ENCODE measurements at places on chromosomes 2 and 18.

DNA sequence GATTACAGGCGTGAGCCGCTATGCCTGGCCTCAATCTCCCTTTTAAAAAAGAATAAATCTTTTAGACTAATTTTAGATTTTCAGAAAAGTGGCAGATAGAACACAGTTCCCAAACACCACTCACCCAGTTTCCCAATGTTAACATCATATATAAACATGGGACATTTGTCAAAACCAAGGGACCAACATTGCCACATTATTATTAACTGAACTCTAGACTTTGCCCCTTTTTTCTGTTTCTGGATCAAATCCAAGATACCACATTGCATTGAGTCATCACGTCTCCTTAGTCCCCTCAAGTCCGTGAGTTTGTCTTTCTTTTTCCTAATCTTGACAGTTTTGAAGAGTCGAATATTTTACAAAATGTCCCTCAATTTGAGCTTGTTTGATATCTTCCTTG lies 2.4 kb downstream of the C2orf42 start:
- no peak for DNase-seq

DNA sequence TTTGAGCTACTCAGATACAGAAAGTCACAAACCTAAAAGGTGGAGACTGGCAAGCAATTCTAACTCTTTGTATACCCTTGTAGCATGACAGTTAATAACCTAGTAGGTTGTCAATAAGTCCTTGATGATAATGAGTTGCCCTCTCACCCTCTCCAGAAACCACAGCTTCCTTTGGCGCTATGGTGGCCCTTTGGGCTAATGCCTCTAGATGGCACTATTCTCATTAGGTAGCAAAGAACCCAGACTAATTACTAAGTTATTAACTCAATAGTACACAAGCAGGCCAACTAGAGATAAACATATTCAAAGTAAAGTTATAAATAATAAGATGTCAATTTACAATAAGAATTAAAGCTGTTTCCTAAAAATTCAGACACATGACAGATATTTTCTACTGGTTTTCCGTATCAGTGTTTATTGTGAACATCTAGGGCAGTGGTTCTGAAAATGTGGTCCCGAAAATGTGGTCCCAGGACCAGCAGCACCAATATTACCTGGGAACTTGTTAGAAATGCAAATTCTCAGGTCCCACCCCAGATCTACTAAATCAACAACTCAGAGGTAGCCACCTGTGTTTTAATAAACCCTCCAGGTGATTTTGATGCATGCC lies 41.1 kb downstream of the LDAH start:
- DNase-seq = peak; percentile 7

- no peak for DNase-seq
Observed at GRCh38 chr18:29104671-29105070, 927.7 kb upstream of the CDH2 start.

DNA sequence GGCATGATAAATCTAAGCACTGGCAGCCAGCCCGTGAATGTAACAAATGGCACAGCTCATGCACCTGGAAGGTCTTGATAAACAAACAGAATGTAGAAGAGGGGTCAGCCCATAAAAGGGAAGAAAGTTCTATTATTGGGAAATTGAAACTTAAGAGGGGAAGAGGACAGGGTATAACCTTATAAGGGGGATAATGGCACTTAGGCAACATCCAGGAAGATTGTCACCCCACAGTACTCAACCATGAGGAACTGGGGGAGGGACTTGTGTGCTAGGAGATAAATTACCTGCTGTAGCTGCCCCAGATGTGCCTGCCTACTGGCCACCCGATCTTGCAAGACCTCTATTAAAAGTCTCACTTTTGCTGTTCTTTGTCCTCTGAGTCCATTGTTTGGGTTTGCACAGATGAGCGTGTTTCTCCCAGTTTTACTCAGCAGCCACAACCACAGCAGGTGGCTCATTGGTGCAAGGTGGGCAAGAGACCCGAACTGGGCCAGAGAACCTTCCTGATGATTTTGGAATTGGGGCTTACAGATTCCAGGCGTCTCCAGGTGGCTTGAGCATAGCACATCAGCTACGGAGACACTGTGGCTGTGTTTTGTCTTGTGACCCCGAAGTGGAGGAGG lies 79.0 kb upstream of the TAF1B start:
- DNase-seq = no peak

- peak; percentile 12 for DNase-seq
Observed at GRCh38 chr2:225889452-225889851, 489.9 kb downstream of the NYAP2 start.

- DNase-seq = no peak
Observed at GRCh38 chr2:105518897-105519296, 120.0 kb upstream of the FHL2 start.

DNA sequence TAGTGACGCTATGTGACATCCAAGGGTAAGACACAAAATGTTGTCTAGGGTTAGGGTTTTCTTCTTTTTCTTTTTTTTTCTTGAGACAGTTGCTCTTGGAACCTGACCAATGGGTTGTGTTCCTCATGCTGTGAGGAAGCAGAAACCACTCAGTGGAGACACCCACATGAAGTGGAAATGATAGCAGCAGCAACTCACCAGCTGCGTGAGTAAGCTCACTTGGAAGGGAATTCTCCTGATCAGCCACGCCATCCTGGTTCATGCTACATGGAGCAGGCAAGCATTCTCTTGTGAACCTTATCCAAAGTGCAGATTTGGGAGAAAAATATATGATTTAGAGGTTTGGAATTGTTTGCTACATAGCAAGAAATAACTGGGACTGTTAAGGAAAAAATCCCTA lies 863.7 kb downstream of the EPHA4 start:
- no peak for DNase-seq

DNA sequence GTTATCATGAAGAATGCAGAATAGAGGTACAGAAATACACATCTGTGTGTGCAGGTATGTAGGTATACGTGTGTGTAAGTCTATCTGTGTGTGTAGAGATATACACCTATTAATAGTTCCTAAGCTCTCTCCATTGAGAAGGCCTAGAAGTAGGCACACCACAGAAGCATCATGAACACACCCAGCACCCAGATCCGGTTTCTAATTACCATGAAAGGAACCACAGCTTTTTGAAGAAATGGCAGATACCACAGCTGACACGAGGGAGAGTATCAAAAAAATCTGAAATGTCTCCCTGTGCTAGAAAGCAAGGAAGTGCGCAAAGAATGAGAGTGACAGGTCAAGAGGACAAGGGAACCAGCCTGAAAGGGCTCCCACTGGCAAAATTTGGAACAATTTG lies 27.7 kb upstream of the AP1S3 start:
- peak; percentile 28 for DNase-seq

DNA sequence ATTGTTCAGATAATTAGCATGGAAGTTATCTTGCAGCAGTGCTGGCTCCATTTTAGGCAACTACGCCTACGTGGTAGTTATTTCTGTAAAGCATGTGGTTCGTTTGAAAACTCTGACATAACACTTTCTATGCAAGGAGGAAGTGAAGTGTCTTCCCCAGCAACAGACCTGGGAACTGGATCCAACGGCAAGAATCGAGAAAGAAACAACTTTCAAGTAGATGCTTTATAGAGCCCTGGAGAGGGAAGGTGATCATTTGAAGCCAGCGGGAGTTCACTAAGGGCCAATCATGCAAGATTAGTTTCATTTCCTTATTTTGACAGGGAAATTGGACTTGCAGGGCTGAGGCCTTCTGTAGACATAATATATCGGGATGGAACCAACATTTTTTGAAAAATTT lies 218.3 kb downstream of the ACKR3 start:
- no peak for DNase-seq

- no peak for DNase-seq
Observed at GRCh38 chr2:21772624-21773023, 648.9 kb downstream of the TDRD15 start.
